ENCODE measurements at places on chromosomes 6 and 20. TPM values are rescaled to one million over a fixed set of nuclear protein-coding genes. Genes with fewer than 3 reads are reported as not detected.
A peak's percentile ranks its signal among the peaks of the same experiment; 100 is the strongest.

- DNase-seq = peak; percentile 77
Observed at GRCh38 chr20:34703424-34704176, 544 bp upstream of the TP53INP2 start.

DNA sequence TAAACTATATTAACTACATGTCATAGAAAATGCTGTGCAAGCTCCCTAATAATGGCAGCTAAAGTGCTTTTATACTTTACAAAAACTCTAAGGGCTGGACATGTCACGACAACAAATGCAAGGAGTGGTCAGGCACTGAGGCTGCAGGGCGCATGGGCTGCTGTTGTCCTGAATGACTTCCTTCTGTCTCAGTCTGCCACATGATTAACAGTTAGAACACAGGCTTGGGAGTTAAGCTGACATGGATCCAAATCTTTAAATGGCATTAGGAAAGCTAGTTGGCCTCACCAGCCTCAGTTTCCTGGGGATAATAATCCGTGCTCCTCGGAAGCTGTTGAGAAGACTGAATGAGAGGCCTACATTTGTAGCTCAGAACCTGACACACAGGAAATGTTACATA is 57.4 kb downstream of the PREP start:
- no peak for DNase-seq

DNA sequence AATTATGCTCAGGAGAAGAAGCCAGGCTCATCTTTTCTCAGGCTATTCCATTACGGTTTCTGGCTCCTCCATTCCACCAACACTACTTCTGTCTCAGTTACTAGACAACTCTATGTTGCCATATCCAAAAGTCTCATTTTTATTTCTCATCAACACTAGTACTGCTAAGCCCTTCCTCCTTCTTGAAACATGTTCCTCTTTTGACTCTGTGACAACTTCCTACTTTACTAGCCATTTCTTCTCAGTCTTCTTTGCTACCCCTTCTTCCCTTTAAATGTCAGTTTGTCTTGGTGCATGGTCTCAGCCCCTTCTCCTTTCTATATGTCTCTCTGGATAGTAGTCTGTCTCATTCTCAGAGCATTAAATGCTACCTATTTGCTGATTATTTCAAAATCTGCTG is 7.1 kb upstream of the ADGRG6 start:
- no peak for DNase-seq

GRCh38 chr6:27940766-27941165 is 16.3 kb upstream of the OR2B6 start:
- no peak for DNase-seq

GRCh38 chr20:33349493-33349892 is 51.8 kb downstream of the CDK5RAP1 start:
- DNase-seq = no peak

DNA sequence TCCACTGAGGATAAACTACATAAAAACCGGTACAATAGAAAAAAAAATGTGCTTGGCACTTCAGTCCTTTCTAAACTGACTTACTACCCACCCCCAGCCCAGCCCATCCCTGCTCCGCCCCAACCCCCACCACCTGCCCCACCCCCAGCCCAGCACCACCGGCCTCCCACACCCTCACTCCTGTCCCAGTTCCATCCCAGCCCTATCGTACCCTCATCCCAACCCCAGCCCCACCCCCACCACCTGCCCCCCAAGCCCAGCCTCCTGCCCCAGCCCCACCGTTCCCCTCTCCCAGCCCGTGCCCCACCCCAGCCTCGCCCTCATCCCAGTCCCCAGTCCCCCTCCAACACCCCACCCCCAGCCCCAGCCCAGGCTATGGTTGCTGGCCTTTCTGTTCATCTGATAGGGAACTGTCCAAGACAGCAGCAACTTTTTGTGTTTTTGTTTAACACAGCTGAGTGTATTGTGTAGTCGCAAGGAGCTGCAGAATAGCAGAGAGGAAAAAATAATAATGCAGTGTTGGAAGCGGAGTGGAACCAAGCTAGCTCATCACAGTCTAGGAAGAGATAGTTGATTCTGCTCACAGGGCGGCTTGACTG is 61.9 kb downstream of the SASH1 start:
- DNase-seq = no peak

- no peak for DNase-seq
Observed at GRCh38 chr6:25242567-25242966, 36.6 kb upstream of the CARMIL1 start.

RBPJL gene
- not detected for total RNA-seq

PKIB gene
- total RNA-seq = 2.5 TPM

PLEKHG1 gene
- total RNA-seq = 36.2 TPM
